Neural crest cell (in vitro differentiated cells): ENCODE measurements at places on chromosomes 6 and 20.
A peak's percentile ranks its signal among the peaks of the same experiment; 100 is the strongest.

DNA sequence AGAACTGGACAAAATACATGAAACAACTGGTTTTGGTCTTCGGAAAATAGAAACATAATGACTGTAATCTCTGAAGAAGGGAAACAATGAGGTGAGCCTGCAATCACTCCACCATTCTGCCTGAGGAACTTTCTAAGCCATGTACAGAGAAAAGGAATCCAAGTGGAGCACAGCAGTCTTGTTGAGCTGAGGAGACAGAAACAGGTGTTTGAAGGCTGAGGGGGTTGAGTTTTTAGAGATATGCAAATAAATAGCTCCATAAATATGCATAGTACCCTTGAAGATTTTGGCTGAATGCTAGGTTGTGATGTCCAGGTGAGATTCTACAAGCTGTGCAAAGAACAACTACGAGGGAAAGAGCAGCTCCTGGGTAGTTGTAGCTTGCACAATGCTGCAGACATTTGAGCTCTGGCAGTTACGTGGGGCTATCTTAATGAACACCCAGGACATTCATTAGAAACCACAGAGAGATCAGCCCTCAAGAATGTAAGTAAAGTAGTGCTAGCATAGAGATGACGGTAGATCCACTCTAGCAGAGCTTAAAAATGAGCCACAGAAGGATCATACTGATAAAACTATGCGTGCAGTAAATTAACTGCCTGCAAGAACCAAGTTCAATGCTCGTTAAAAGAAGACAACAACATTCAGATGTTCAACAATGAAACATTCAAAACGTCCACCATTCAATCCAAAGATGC is 24.3 kb downstream of the TUBB2B start:
- DNase-seq: no peak

- DNase-seq: no peak
Measured at GRCh38 chr6:93624408-93624807, 205.0 kb upstream of the EPHA7 start.

DNA sequence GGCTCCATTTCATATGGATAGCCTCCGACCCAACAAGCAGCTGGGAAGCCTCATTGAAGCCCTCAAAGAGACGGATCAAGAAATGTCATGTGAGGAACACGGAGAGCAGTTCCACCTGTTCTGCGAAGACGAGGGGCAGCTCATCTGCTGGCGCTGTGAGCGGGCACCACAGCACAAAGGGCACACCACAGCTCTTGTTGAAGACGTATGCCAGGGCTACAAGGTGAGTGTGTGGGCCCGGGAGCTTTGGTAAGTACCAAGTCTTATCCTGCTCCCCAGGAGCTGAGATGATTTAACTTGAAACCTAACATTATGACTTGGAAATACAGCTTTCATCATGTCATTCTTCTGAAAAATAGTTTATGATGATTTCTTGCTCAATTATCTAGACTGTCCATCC is 4.1 kb downstream of the TRIM38 start:
- DNase-seq: no peak

GRCh38 chr6:122264557-122264956 is 134.9 kb upstream of the HSF2 start:
- DNase-seq: no peak

GRCh38 chr6:34059136-34059731 is 86.7 kb downstream of the GRM4 start:
- DNase-seq: no peak

DNA sequence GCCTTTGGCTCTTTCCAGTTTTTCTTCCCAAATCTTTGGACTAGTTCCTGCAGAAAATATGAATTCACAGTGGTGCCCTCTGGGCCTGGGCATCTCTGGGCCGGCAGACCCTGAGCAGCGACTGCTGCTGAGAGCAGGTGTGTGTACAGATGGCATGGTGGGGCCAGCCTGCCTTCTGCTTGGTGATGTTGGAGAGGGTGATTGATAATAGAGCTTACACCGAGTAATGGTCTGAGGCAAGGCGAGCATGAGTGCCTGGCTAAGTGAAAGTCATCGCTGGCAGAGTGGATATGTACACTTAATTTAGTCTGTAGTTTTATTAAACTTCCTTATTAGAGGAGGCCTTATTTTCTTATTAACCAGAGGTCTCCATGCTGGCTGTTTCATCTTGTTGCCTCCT is 156.9 kb downstream of the CDKAL1 start:
- no peak for DNase-seq

DNA sequence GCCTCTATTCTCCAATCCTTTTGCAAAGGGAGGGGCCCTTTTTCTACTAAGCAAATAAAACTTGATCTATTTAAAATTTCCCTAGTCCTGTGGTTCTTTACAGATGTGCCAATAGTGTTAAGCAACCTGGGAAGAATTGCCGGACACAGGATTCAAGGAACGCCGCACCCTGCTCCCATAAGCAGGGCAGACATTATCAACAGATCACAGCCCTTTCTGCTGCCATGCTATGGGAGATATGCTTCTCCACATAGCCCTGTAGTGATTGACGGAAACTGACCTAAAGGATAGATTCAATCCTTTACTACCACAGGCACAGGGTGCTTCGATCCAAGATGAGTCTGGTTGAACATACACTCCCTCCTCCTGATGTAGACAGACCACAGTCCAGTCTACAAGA is 118.4 kb upstream of the TRAF3IP2 start:
- DNase-seq: no peak

DNA sequence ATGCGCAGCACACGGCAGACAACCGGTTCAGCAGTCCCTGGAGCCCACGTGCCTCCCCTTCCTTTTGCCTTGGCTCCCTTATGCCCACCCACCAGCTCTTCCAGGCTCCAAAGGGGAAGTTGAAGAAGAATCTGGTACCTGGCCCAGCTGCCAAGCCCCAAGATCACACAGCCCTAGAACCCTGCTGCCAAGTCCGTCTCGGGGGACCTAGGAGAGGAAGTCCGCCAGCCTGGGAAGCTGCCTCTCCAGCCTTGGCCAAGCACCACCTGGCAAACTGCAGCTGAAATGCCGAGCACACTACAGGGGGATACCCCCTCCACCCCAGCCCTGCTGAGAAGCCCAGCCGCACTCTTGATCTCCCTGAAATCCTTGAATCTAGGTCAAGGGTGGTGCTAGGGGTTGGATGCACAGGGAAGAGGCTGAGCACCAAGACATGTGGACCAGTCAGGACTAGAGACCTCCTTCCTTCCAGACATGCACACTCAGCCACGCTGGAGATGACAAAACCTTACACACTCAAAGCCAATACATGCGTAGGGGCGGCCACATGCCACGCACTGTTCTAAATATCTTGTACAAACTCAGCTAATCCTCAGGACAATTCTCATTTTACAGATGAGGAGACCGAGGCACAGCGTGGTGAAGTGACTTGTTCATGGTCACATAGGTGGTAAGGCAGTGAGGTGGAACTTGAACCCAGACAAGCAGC is 124.1 kb downstream of the PREX1 start:
- no peak for DNase-seq

GRCh38 chr20:62726276-62726675 is 17.6 kb downstream of the NTSR1 start:
- no peak for DNase-seq

DNA sequence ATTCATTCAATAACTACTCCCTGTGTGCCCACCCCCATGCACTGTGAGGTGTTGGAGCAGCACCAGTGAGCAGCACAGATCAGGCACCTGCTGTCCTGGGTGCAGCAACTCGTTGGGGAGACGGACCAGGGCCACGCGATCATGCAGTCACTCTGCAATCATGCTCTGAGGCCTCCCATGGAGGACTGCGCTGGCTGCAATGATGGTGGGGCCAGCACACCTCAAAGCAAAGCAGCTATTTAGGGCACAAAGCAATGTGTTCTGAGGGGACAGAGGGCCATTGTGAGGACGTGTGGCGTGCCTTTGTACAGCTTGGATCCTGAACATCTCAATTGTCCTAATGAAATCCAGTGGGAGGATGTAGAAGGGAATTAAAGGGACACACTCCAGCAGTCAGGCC is 41.0 kb upstream of the MPC1 start:
- DNase-seq: no peak

- no peak for DNase-seq
Measured at GRCh38 chr20:25608774-25609173, 15.0 kb downstream of the NANP start.

GRCh38 chr6:77038807-77039206 is 424.5 kb downstream of the HTR1B start:
- no peak for DNase-seq

DNA sequence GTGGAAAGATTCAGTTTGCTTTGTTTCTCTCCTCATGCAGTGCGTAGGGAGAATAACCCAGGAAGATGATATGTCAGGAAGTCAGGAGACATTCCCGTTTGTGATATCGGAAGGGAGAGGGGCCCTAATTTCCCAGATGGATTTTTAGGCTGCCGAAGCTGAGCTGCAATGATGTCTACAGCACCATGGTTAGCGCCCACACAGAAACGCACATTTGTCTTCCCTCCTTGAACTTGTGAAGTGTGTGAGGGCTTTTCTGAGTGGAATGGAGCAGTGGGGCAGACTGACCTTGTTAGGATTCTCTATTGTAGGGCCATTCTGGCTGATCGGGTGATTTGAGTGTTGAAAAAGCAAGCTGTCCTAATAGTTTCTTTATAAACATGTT is 191.3 kb upstream of the ARG1 start:
- DNase-seq: no peak

GRCh38 chr6:162702446-162702845 is 25.1 kb downstream of the PRKN start:
- DNase-seq: no peak

DNA sequence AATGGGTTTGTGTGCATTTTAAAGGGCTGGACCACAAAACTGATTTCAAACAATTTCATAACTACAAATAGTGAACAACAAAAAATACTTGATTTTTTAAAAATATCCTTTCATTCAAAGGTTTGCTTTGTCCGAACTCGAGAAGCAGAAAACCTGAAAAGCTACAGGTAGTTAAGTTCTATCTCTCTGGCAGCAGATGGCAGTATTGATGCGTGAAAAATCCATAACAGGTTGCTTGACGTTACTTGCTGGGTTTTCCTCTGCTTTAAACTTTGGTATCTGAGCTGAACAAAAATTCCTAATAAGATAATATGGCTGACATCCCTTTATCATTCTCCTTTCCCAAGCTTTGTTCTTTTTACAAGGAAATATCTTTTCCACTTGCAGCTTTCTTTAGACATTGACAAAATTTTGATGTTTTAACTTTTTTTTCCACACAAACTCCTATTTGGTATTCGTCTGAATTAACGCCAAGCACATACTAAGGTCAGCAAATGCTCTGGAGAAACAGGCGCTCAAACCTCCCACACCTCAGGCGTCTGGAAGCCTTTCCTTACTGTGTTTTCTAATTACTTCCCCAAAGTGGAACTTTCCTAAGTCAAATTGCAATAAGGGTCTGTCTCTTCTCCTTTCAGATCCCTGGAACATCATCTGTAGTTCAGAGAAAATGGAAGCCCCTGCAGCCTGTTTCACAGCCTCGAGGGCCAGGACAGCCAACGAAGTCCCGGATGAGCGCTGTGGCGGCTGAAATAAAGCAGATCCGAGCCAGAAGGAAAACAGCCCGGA is 50.3 kb upstream of the GFRAL start:
- no peak for DNase-seq

DNA sequence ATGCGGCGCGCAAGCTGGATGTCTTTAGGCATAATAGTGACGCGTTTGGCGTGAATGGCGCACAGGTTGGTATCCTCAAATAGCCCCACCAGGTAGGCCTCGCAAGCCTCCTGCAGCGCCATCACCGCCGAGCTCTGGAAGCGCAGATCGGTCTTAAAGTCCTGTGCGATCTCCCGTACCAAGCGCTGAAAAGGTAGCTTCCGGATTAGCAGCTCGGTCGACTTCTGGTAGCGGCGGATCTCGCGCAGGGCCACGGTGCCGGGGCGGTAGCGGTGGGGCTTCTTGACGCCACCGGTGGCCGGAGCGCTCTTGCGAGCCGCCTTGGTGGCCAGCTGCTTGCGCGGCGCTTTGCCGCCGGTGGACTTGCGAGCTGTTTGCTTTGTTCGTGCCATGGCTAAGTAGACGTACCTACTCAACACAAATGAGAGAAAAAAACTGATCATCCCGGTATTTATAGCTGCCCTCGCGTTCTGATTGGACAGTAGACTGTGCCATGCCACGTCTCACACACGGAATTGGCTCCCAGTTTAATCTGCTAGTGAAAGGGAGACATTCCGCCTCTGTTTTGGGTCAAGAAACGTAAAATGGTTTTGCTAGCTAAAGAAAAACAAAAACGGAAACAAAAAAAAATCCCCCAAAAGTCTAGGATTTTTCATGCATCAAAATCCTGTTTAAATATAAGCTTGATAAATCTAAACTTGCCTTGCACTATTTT is 40.1 kb downstream of the OR2B2 start:
- peak; percentile 64 for DNase-seq
